ENCODE measurements at places on chromosomes 7 and 10.

- DNase-seq = no peak
These were observed 24.9 kb downstream of the SAMD8 start for GRCh38 chr10:75136346-75136745.

DNA sequence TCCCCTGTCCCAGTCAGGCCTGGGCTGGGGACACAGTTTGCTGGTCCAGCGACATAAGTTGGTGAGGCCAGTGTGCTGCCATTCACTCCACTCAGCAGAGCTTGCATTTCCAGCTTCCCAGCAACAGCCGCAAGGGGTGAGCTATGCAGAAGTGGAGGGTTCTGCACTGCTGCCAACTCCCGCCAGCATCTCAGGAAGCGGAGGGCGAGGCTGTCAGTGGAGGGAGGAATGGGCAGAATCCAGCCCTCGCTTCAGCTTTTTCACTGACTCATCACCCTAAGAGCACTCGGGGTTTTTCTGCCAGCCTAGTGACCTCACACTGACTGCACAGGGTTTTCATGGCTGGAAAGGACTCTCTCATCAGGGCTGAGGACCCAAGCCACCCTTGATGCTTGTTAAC, 625.1 kb upstream of the MKI67 start:
- no peak for DNase-seq

DNA sequence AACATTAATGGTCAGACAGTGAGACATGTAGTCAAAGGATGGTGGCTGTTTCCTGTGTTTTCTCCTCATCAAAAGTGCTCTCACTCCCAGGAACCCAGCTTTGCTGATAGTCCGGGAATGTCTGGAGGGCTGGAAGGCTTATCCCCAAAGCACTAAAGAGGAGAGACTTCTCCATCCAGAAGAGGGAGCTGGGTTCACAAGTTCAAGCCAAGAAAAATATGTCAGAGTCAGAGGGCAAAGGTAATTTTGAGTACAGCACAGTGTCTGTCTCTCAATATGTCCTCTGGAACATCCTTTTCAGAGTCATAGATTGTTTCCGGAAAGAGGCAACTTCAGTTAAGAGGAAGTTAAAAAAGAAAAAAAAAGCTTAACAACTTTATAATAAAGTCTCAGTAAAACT, 281.5 kb upstream of the PHYHIPL start:
- DNase-seq = no peak

DNA sequence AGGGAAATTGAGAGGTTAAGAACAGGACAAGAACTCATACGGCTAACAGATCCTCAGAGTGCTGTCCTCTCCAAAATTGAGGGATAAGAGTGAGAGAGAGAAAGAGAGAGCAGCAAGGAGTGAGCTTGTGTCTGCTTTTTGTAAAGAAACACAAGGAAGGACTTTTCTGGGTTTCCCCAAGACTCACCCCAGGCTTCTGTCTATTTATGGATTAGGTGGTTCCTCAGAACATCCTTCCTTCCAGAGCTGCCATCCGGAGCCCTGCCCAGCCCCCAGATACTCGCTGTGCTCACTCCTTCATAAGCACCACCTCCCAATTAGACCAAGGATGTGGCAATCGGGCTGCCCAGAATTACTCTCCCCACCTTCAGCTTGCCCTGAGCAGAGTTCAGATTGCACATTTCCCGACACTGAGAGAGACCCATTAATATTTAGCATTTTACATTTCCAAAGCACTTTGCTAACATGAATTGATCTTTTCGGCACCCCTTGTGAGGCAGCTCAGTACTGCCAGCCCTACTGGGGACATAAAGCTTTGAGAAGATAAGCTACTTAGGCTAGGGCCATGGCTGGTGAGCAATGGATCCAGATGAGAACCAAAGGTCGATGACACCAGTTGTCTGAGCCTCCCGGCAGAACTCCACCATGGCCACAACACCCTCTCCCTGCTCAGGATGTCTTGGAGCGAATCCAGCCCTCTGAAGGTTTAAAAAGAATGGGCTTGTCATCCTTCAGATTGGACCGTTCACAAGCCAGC, 19.2 kb upstream of the R3HCC1L start:
- DNase-seq = no peak

- no peak for DNase-seq
These were observed 103.4 kb upstream of the CDK6 start for GRCh38 chr7:92939666-92940360.

DNA sequence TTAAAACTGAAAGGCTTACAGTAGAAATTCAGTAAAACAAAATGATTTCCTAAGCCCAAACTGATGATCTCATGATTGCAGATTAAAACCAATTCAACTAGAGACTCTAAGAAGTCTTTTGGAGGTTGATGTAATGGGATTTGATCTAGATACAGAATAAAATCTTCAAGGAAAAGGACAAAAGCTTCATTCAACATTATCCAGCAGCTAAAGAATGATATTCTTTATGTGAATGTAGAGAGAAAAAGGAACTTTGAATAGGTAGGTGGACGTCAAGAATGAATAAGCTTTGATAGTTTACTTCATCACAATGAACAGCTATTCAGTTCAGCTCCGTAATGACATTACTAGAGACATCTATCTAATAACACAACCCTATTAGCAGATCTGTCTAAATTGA, 744.4 kb downstream of the PHTF2 start:
- DNase-seq = no peak

- DNase-seq = no peak
These were observed 59.3 kb upstream of the RNF148 start for GRCh38 chr7:122762071-122762470.

DNA sequence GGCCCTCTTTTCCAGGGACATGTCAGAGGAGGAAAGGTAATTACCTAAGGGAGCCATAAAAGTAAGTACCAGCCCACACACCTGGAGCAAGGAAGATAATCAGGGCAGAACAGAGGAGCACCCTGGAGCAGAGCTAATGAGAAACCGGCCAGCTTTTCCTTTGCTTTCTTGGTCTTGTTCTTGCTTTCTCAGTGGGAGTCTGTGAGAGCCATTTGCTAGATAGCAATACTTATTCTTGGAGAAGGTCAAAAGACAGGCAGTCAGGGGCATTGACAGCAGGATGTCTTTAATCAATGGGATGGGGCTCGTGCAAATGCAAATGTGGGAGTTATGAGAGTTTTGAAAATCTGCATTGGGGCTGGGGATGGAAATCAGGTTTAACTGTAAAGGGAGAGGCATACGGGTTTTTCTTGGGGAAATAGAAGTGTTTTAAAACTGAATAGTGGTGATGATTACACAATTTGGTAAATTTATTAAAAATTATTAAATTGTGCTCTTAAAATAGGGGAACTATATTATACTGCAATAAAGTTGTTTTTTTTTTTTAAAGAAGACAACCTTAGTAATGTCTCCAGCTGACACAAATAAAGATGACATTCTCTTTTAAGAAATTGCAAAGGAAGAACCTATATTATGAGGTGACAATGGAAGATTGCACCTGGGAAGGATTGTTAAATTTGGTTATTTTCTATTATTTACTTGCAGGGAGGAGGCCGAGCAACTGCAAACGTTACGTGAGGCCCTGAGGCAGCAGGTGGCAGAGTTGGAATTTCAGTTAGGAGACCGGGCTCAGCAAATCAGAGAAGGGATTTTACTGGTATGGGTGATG, 35.6 kb upstream of the PPP1R17 start:
- no peak for DNase-seq

DNA sequence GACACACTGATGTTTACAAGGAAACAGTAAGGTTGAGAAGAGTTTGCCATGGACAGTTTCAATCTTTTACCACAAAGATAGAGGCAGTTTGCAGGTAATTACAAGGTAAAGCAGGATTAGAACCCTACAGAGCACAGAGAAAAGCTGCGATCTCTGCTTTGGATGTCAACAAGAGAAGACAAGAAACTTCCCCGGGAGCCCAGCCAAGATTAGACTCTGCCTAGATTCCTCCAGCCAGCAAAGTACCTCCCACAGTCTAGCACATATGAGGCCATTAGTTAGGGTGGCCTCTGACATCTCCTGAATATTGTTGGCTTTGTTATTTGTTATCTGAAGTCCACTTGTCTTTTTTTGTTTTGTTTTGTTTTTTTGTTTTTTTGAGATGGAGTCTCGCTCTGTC, 178.1 kb downstream of the CALN1 start:
- DNase-seq = no peak

DNA sequence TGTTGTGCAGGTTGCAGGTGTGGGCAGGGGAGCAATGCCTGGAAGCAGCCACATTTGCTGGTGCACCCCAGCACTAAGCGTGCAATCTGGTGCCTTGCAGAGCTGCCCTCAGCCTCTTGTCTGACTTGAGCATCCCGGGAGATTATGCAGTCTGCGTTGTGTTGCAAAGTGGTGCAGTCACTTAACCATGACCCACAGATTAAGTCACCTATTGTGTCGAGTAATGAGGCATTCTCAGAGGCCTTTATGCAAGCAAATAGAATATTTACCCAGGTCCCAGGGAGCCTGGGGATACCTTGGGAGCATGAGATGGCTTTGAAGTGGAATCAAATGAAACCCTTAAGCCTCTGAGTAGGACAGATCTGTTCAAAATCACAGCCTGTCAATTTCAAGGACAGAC, 529.0 kb downstream of the TYW1 start:
- no peak for DNase-seq

DNA sequence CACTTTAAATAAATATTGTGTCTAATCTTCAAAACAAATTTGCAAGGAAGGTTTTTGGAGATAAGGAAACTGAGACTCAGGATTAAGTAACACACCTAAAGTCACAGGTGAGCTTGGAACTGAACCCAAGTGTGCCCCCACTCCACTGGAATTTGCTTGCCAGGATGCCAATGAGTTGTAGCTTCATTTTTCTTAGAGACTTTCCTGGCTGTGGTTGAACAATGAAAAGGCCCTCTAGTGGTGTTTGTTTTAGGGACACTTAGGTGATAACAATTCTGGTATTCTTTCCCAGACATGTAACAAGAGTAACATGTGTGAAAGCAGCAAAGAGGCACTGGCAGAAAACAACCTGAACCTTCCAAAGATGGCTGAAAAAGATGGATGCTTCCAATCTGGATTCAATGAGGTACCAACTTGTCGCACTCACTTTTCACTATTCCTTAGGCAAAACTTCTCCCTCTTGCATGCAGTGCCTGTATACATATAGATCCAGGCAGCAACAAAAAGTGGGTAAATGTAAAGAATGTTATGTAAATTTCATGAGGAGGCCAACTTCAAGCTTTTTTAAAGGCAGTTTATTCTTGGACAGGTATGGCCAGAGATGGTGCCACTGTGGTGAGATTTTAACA, 1.5 kb downstream of the IL6 start:
- DNase-seq = no peak

GRCh38 chr10:26048756-26049155, 114.7 kb downstream of the MYO3A start:
- DNase-seq = no peak

GRCh38 chr10:60384708-60385398, 4.8 kb downstream of the ANK3 start:
- DNase-seq = no peak

Measured in stimulated activated CD8-positive, alpha-beta memory T cell treated with anti-CD3 and anti-CD28 coated beads, Interleukin-2, amount 100 ng/mL, for 1 hour (primary cell).